ENCODE measurements at places on chromosomes 11 and 22.

DNA sequence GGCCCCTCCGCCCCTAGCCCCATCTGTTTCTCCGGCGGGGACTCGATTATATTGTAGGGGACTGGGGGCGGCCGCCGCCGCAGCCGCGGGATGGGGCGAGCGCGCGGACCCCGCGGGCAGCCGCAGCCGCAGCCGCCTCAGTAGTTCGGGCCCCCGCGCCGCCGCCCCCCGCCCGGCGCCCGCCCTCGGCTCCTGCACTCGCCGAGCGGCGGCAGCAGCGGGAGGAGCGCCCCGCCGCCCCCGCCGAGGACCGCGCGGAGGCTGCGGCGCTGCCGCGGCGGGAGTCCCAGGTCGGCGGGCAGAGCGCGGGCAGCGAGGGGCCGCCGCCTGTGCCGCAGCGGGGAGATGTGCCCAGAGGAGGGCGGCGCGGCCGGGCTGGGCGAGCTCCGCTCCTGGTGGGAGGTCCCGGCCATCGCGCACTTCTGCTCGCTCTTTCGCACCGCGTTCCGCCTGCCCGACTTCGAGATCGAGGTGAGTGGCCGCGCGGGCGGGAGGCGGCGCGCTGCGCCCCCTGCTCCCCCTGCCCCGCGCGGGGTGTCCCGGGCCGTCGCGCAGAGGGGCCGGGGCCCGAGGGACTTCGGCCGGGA, at the start of gene CECR2:
Gene CECR2, plus strand, starts transcription at position 22 of the 587 bp plus-strand sequence. Its CDS starts 324 bp downstream, at position 346.
- H3K4me3 ChIP-seq: peak within 1 kb of the TSS; percentile 29
- DNase-seq: no peak
- no peaks in the 10 kb centered on the region for H3K36me3 ChIP-seq
- no peak within 1 kb of the TSS for H3K27ac ChIP-seq

GRCh38 chr11:70552167-70553150, 154.1 kb downstream of the CTTN start:
- H3K27ac ChIP-seq: no peak overlapping the region
- no peaks in the 10 kb centered on the region for H3K4me1 ChIP-seq
- no peaks in the 10 kb centered on the region for H3K27me3 ChIP-seq
- no peak overlapping the region for H3K4me3 ChIP-seq
- no peaks in the 10 kb centered on the region for H3K36me3 ChIP-seq
- no peak for DNase-seq

- no peaks in the 10 kb centered on the region for H3K4me1 ChIP-seq
- DNase-seq: no peak
- no peak overlapping the region for H3K27ac ChIP-seq
- H3K36me3 ChIP-seq: no peaks in the 10 kb centered on the region
- no peak overlapping the region for H3K4me3 ChIP-seq
- H3K27me3 ChIP-seq: no peaks in the 10 kb centered on the region
Observed at GRCh38 chr11:2673871-2674471, 25.8 kb downstream of the KCNQ1OT1 start.

GRCh38 chr22:26579331-26579886, 10.5 kb downstream of the TPST2 start:
- peak overlapping the region; percentile 50 for H3K27ac ChIP-seq
- peak; percentile 57 for DNase-seq
- peaks cover 5% of the 10 kb centered on the region for H3K36me3 ChIP-seq
- peaks cover 48% of the 10 kb centered on the region for H3K4me1 ChIP-seq
- H3K27me3 ChIP-seq: no peaks in the 10 kb centered on the region

DNA sequence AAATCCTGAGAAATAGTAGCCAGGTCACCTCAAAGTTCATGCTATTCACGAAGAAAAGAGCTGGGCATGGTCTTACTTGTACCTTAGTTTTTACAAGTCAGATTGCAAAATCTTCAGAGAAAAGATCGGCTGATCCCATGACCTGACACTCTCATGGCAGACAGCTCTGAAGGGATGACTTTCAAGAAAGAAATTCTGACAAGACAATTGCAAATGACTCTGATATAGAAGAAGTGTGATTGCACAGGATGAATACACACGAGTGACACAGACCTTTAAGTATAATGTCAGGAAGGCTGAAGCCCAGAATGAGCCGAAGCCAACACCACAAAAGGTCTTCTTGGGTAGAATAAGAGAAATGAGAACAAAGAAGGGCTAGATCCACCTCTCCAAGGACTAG, 59.4 kb upstream of the DRD2 start:
- no peak overlapping the region for H3K4me3 ChIP-seq
- H3K4me1 ChIP-seq: no peaks in the 10 kb centered on the region
- no peaks in the 10 kb centered on the region for H3K36me3 ChIP-seq
- no peak for DNase-seq
- H3K27me3 ChIP-seq: no peaks in the 10 kb centered on the region
- no peak overlapping the region for H3K27ac ChIP-seq

- peaks cover 33% of the 10 kb centered on the region for H3K36me3 ChIP-seq
- H3K27ac ChIP-seq: no peak overlapping the region
- no peaks in the 10 kb centered on the region for H3K27me3 ChIP-seq
- H3K4me1 ChIP-seq: no peaks in the 10 kb centered on the region
- DNase-seq: no peak
Observed at GRCh38 chr11:71489311-71490043, 36.5 kb downstream of the NADSYN1 start.

DNA sequence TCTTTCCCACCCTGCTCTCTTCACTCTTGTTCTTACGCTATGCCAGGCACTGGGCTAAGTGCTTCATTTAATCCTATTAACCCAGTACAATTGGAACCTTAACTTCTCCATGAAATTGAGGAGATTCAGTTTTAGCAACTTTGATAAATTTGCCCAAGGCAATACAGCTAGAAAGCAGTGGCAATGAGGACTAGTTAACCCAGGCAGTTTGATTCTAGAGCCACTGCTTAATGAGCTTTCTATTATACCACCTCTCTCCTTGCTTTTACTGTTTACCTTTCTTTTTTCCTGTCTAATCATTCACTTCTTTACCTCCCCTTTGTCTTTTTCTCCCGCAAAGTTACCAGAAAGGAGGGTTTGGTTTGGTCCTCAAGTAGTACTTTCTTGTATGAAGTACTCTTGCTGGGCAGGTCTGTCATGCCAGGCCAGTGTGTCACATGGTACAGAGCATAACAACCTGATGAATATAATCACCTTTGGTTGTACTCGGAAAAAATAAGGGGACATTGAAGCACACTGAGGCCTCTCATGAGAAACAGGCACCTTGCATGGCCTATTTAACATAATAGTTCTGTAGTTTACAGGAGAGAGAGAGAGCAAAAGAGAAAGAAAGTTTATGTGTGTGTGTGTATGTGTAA, 70.6 kb downstream of the PDHX start:
- no peak overlapping the region for H3K27ac ChIP-seq
- peaks cover 10% of the 10 kb centered on the region for H3K36me3 ChIP-seq
- DNase-seq: no peak
- no peak overlapping the region for H3K4me3 ChIP-seq
- H3K27me3 ChIP-seq: no peaks in the 10 kb centered on the region
- H3K4me1 ChIP-seq: no peaks in the 10 kb centered on the region
